Upper lobe of left lung (tissue), 6 donors: ENCODE measurements at places on chromosomes 1 and 21. TPM values are rescaled to one million over a fixed set of nuclear protein-coding genes. Genes with fewer than 3 reads are reported as not detected.

Gene TAS1R1
- 0.11 TPM for total RNA-seq

Gene ZBTB8B
- total RNA-seq = 0.10 TPM

Gene OR2L2
- total RNA-seq = 0.20 TPM

Gene S100A8
- 439 TPM for total RNA-seq

Gene LRRC3
- 3.1 TPM for total RNA-seq

Gene GSTM1
- total RNA-seq = not detected

- no peak overlapping the region for H3K4me3 ChIP-seq
- no peaks in the 10 kb centered on the region for H3K4me1 ChIP-seq
- no peaks in the 10 kb centered on the region for H3K36me3 ChIP-seq
- no peaks in the 10 kb centered on the region for H3K27me3 ChIP-seq
- DNase-seq = no peak
- no peak overlapping the region for H3K27ac ChIP-seq
These were observed 375.9 kb downstream of the BRINP3 start for GRCh38 chr1:190101756-190102155.

- H3K4me3 ChIP-seq = no peak overlapping the region
- no peaks in the 10 kb centered on the region for H3K4me1 ChIP-seq
- H3K27ac ChIP-seq = no peak overlapping the region
- H3K36me3 ChIP-seq = no peaks in the 10 kb centered on the region
- DNase-seq = no peak
- no peaks in the 10 kb centered on the region for H3K27me3 ChIP-seq
These were observed 23.7 kb upstream of the TMCO2 start for GRCh38 chr1:40224040-40224439.

DNA sequence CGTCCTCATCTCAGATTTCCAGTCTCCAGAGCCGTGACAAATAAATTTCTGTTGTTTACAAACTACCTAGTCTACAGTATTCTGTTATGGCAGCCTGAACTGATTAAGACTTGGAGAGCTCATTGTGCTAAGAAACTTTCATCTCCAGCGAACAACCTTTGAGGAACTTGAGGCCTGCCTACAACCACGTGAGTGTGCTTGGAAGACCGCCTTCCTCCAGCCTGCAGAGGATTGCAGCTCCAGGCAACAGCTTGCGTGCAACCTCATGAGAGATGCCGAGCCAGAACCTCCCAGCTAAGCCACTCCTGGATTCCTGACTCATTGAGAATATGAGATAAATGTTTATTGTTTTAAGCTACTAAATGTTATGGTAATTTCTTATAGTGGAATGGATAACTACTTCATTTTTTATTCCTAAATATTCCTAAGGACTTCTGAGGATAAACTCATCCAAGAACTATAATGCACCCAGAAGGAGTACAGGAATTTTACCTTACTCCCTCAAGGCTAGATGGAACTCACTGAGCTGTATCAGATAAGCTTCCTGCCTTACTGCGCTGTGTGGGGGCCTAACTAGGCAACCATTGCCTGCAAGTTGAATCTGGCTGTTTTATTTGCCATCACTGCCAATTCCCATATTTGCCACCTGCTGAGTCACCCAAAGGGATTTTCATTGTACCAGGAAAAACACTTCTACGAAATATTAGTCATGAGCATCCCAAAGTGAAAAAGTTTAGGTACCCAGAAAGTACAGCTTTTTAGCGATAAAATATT, 17.6 kb downstream of the FAM177B start:
- no peaks in the 10 kb centered on the region for H3K27me3 ChIP-seq
- H3K4me3 ChIP-seq = no peak overlapping the region
- no peak overlapping the region for H3K27ac ChIP-seq
- H3K36me3 ChIP-seq = no peaks in the 10 kb centered on the region

DNA sequence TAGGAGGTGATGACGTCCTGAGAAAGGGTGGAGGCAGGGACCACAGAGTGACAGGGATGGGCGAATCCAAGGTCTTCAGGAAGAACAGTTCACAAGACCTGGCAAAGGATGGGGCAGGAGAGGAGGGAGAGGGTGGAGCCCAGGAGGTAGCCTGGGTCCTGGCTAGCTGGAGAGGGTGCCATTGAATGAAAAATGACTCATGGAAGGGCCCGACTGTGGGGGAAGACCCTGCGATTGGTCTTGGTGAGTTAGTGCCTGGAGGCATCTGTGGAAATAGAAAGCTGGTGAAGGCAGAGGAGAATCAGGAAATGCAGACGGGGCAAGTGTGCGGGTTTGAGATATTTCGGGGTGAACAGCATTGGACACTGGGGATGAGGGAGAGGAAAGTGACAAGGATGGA, 60.3 kb upstream of the SLC45A1 start:
- H3K4me3 ChIP-seq = no peak overlapping the region
- peaks cover 18% of the 10 kb centered on the region for H3K4me1 ChIP-seq
- peak overlapping the region; percentile 84 for H3K27ac ChIP-seq
- no peaks in the 10 kb centered on the region for H3K27me3 ChIP-seq
- DNase-seq = no peak

- no peak overlapping the region for H3K4me3 ChIP-seq
- no peak overlapping the region for H3K27ac ChIP-seq
- DNase-seq = no peak
- no peaks in the 10 kb centered on the region for H3K27me3 ChIP-seq
These were observed 43.6 kb upstream of the ETV3 start for GRCh38 chr1:157181790-157182189.

DNA sequence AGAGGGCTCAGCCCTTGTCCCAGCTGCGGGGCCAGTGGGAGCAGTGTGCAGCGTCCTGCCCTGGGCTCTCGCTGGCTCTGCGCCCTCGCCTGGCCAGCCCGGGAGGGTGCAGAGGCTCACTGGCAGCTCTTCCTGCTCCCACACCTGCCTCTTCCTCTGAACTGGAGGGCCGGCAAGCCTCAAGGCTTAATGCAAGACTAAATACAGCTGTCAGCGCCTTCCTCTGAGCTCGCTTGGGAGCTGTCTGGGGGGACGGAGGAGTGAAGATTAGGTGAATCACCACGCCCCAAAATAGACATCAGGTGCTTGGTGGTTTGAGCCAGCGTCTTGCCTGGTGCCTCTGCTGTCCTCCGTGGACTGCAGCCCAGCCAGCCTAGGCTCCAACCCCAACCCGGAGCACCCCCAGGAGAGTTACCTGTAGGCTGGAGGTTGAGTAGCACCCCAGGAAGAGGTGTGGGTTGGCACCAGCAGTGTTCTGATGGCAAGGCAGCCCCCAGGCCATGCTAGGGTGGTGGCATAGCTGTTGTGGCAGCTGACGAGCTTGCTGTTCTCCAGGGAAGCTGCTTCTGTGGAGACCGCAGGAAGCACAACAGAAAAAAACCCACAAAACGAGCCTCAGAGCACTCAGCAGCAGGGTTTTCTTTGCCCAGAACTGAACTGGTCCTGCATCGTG, 36.9 kb downstream of the UMODL1 start:
- H3K4me1 ChIP-seq = peaks cover 4% of the 10 kb centered on the region
- peak overlapping the region; percentile 61 for H3K27ac ChIP-seq
- H3K36me3 ChIP-seq = no peaks in the 10 kb centered on the region
- no peaks in the 10 kb centered on the region for H3K27me3 ChIP-seq

GRCh38 chr1:81326212-81326611, 474.5 kb upstream of the ADGRL2 start:
- no peak overlapping the region for H3K27ac ChIP-seq
- no peaks in the 10 kb centered on the region for H3K4me1 ChIP-seq
- no peak overlapping the region for H3K4me3 ChIP-seq
- H3K36me3 ChIP-seq = no peaks in the 10 kb centered on the region
